ENCODE measurements at places on chromosomes 13 and 19.

DNA sequence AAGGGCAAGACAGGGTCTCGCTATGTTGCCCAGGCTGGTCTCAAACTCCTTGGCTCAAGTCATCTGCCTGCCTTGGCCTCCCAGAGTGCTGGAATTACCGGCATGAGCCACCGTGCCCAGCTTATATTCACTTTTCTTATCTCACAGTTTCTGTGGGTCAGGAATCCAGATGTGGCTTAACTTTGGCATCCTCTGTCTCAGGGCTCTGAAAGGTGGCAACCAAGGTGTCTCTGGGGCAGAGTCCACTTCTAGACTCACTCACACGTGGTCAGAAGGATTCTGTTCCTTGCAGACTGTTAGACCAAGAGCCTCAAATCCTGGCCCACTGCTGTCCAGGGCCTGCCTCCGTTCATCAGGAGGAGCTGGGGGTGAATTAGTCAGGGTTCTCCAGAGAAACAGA lies 7.6 kb upstream of the LMNB2 start:
- DNase-seq, result no peak

DNA sequence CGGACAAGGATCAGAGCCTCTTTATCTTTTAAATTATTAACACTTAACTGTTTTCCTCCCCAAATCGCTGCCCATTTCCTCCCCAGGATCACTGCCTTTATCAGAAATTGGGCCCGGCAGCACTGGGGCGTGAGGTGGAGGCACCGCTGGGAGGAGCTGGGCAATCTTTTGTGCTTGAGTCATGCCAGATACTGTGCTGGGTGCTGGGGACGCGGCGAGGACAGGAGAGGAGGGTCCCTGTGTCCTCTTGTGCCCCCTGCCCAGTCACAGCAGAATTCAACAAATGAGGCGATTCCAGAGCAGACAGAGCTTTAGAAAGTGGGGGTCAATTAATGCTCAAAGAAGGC lies 347.8 kb downstream of the ZNF536 start:
- no peak for DNase-seq

DNA sequence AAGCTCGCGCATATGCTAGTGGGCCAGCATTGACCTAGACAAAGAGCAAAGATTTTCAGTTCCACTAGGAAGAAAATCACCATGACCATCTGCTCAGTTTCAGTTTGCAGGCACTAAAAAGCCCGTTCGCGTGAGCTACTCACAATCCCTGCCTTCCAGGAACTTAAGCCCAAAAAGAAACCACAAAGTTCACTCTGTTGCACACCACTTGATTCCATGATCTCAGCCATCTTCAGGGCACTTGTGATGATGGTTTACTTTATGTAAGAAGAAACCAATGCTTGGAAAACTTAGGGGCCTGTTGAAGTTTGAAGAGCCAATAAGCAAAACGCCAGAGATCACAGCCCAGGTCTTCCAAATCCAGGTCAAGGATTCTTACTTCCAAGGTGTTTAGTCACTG lies 45.0 kb upstream of the SLC15A1 start:
- no peak for DNase-seq

DNA sequence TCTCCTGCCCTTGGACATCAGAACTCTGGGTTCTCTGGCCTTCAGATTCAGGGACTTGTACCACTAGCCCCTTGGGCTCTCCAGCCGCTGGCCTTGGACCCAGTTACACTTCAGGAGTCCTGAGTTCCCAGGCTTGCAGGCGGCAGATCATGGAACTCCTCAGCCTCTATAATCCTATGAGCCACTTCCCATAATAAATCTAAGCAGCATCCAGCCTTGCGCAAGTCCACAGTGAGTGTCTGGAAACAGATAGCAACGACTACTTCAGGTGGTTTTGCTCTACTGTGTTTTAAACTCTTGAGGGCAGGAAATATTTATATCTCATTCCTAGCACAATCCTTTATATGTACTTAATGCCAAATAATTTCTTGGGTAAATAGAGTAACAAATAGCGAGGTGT lies 92.3 kb downstream of the COL4A1 start:
- DNase-seq, result no peak

GRCh38 chr19:50513746-50514345 lies at the start of gene ASPDH:
ASPDH (minus strand) TSS chr19:50513913; CDS start chr19:50513823, 90 bp downstream.
- no peak for DNase-seq

DNA sequence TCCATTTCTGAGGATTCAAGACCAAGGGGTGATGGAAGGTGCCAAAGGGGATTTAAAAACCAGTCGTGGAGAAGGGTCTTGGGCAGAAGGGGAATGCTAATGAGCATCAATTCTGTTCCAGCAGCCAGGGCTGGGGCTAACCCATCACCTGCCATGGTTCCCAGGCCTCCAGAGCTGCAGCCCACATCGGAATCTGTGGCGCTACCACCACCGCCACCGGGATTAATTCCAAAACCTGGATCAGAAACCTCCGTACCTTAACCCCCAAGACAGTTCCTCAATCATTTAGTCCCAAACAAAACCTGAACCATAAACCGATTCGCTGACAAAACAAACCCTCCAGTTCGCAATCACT lies 583 bp downstream of the ZNF615 start:
- no peak for DNase-seq

DNA sequence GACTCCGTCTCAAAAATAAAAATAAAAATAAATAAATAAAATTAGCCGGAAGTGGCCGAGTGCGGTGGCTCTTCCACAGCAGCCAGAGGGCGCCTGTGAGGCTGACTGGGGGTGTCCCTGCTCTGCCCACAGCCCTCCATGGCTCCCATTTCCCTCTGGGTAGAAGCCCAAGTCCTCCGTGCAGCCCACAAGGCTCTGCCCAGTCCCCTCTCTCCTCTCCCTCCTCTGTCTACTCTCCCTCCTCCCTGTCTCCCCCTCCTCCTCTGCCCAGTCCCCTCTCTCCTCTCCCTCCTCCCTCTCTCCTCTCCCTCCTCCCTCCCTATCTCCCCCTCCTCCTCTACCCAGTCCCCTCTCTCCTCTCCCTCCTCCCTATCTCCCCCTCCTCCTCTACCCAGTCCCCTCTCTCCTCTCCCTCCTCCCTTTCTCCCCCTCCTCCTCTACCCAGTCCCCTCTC lies 20.4 kb downstream of the MISP start:
- DNase-seq, result no peak

DNA sequence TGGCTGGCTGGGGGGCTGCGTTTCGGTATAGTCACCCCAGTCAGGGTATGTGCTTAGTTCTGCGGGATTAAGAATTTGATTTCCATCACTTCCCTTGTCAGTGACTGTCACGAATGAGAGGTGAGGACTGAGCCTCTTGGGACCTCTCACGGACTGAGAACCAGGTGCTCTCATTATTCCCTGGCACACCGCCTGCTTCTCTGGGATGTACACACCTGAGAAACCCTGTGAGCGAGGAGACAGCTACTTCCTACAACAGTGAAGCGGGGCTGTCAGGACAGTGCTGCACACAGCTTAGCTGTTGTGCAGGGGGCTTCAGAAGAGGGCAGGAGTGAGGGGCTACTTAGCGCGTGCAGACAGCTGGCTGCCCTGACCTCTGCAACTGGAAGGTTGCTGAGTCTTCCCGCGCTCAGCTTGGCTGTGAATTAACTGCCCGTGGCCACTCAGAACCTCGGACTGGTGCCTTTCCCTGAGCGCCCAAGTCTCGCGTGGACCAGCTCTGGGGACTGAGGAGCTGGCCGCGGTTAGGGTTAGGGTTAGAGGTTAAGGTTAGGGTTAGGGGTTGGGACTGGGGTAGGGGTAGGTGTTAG lies 65.3 kb upstream of the MCF2L start:
- DNase-seq, result no peak

DNA sequence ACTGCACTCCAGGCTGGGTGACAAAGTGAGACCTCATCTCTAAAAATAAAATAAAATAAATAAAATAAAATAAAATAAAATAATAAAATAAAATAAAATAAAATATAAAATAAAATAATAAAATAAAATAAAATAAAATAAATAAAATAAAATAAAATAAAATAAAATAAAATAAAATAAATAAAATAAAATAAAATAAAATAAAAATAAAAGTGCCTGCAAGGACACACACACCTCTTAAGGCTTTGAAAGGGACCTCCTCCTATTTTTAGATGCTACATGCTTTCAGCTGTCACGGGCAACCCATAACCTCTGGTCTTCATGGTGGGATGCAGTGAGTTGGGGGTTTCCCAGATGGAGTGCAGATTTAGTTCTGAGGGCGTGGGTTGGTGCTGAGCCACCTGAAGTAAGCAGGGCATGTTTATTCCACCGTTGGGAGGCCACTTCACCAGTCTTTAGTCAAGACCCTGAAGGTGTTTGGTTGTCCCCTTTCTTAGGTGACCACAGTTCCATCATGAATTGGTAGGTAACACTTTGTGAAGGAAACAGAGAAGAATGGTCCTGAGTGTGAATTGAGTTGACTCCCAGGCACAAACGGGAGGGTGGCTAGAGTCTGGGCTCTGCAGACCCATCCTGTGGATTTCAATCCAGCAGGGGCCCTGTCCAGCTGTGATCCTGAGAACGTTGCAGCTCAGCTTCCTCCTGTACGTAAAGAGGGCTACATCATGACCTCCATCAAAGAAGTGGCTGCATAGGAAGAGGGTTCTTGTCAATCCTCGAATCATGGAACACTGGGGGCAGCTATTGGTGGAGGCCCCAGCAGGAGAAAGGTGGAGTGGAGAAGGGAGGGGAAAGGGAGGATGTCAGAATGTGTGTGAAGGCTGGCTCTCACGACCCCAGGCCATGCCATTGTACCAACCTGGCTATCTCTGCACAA lies 234.2 kb downstream of the ZNF536 start:
- no peak for DNase-seq

DNA sequence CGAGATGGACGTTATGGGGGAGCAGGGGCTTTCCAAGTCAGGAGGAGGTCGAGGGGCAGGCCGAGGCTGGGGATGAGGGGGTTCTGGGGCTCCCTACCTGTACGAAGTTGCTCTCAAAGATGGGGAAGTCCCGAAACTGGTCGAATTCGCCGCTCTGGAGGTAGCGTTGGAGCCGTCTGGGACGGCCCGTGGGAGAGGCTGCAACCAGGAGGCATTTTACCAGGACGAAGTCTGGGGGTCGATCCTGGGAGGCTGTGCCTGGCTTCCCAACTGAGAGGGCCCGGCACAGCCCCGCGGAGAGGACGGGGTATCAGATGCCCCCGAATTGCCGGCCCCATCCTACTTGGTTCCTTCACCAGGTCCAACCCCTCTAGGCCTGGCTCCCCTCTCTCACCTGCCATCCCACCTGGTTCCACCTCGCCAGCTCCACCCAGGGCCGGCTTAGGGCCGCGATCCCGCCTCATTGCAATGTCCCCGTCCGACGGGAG lies 527 bp upstream of the EMC10 start:
- no peak for DNase-seq

- DNase-seq, result no peak
Measured at GRCh38 chr13:26983543-26984320, 187.9 kb downstream of the USP12 start.
